ENCODE measurements at places on chromosomes 16 and 17. TPM values are rescaled to one million over a fixed set of nuclear protein-coding genes. Genes with fewer than 3 reads are reported as not detected.

Gene PAFAH1B1
- 136 TPM for total RNA-seq

Gene CCDC200
- not detected for total RNA-seq

Gene KRT36
- total RNA-seq, result not detected

GRCh38 chr16:76835339-76835738 lies 355.7 kb upstream of the MON1B start:
- DNase-seq, result no peak

GRCh38 chr16:77969861-77970260 lies 52.5 kb upstream of the CLEC3A start:
- DNase-seq, result no peak

GRCh38 chr17:41131979-41132378 lies 8.0 kb upstream of the KRTAP4-12 start:
- no peak for DNase-seq

GRCh38 chr17:17081304-17081940 lies 39.2 kb downstream of the MPRIP start:
- DNase-seq, result no peak

- DNase-seq, result no peak
Measured at GRCh38 chr16:88297178-88297720, 85.5 kb upstream of the ZNF469 start.

- DNase-seq, result no peak
Measured at GRCh38 chr16:51114382-51114781, 36.7 kb downstream of the SALL1 start.

Measured in osteocyte (in vitro differentiated cells).